CD8-positive, alpha-beta memory T cell (primary cell): ENCODE measurements at places on chromosomes 5 and 9. TPM values are rescaled to one million over a fixed set of nuclear protein-coding genes. Genes with fewer than 3 reads are reported as not detected.

DNA sequence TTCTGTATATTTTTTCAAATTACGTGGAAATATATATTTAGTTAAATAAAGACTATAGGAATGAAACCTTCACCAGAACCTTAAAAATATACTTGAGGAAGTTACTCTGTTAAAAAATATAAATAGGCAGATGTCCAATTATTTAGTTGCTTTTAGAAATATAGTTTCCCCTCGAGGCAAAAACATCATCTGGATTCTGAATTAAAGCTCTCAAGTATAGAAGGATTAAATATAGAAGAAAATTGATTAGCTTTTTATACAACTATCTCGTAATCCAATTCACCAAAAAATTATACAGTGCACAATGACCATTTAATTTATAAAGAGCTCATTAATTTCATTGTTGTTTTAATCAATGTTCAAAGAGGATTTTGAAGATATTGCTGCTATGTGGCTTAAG is 601.4 kb downstream of the GABRG2 start:
- DNase-seq = no peak
- no peak overlapping the region for H3K4me3 ChIP-seq
- no peaks in the 10 kb centered on the region for H3K27me3 ChIP-seq
- no peak overlapping the region for H3K27ac ChIP-seq

PIP5K1B gene
- polyA plus RNA-seq = not detected

ENG gene
- 7.9 TPM for polyA plus RNA-seq

MIER3 gene
- 8.2 TPM for polyA plus RNA-seq

DNA sequence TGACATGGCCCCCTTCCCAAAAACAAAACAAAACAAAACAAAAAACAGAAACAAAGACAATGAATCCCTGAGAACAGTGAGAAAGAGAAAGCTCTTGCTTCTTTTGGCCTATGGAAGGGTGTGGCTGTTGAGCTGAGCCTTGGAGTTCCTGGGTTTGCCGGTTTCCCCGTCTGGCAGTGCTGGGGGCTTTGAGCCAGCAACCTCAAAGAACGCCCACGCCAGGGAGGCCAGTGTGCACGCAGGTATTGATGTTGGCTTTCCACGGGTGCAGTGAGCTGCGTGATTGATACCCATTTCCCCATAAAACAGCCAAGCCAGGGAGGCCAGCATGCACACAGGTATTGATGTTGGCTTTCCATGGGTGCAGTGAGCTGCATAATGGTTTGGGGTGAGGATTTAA is 8.3 kb upstream of the LCN1 start:
- H3K4me1 ChIP-seq = no peaks in the 10 kb centered on the region
- no peaks in the 10 kb centered on the region for H3K27me3 ChIP-seq
- no peak overlapping the region for H3K4me3 ChIP-seq
- DNase-seq = no peak
- no peaks in the 10 kb centered on the region for H3K36me3 ChIP-seq
